ENCODE measurements at places on chromosomes 5 and 9. TPM values are rescaled to one million over a fixed set of nuclear protein-coding genes. Genes with fewer than 3 reads are reported as not detected.

DNA sequence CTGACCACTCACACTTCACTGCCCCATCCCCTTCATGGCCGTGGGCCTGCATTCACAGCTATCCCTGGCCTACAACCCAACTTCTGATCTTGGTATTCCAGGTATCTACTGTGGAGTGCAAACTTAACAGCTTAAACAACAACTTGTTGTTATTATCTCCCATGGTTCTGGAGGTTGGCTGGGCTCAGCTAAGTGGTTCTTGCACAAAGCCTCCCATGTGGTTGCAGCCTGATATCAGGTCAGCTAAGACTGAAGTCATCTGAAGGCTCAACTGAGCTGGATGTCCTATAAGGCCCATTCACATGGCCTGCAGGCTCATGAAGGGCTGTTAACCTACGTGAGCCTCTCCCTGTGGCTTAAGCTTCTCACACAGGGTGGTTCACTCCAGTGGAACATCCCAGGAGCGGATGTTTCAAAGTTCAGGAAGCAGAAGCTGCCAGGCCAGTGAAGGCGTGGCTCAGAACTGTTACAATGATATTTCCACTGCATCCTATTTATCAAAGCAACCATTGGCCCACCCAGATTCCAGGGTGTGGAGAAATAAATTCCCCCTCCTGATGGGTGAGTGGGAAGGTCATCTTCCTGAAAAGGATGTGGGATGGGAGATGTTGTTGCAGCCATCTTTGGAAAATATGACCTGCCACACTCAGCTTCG lies 30.0 kb upstream of the TRIO start:
- no peak for DNase-seq

- no peak for DNase-seq
Observed at GRCh38 chr5:146068206-146068605, 37.2 kb downstream of the PLAC8L1 start.

DNA sequence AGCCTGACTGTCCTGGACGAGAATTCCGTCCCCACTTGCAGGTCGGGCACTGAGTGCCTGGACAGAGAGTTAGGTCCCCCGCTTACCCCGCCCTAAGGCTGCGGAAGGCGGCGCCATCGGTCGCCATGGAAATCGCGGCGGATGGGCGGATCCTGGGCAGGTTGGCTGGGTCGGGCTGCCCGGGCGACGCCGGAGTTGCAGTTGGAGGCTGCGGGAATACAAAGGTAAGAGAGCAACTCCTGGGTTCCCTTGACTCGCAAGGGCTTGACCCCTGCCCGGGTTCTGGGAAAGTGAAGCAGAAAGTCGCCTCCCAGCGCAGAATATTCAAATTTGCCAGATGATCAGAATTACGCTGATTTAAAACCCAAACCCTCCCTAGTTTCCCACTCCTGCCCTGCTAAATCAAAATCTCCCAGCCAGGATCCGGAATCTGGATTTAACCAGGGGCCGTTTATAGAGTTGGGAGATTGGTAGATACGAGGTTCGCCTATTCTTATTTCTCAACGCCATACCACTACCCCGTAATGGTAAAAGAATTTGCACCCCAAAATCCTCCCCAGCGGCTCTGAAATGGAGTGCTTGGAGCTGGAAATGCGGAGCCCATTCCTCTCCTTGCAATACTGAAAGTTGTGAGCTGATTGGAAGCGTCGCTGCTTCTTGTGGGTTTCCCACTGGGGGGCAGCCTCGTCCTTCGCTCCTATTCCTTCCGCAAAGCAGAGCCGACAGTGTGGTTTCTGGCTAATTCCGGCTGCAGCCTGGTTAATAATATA lies 156.4 kb upstream of the RASEF start:
- DNase-seq = no peak

DNA sequence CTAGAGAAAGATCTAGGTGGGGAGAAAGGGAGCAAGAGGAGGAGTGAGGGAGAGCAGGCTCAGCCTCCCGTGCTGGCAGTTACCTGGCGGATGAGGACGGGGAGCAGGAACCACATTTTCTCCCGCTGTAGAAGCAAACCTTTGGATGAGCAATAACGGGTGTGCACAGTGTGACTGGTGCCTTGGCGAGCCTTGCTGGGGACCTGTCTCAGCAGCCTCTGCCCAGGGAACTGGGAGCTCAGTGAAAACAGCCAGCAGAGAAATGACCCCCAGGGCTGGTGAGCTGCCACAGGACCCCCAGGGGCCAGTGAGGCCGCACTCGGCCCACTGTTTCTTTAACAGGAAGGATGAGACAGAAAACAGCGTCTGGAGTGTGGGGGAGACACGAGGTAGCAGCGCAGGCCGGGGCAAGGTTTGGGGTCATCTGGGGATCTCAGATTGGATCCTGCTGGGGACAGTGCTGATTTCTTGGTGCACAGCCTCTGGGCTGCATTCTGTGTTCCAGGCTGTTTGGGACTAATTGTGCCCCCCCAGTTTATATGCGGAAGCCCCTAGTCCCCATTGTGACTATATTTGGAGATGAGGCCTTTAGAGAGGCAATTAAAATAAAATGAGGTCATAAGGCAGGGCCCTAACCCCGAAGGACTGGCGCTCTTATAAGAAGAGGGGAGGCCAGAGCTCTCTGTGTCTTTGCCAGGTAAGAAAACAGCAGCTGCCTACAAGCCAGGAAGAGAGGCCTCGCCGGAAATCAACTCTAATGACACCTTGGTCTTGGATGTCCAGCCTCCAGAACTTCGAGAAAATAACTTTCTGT lies 118.8 kb upstream of the PHYKPL start:
- DNase-seq = no peak

DNA sequence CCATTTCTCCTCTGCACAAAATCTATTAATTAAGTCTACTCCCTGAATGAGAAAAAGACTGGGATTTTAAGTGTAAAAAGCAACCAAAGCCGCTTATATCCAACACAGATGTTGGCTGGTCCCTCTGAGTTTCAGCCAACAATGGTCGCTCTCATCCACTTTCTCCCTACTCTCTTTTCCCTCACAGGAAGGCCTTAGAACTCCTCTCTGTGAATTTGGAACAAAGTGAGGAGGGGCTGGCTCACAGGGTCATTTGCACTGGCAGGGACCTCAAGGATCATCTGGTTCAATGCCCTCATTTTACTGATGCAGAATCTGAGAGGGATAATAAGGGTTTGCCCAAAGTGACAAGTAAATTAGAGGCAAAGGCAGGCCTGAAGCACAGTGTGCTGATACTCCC lies 64.0 kb downstream of the DPYSL3 start:
- no peak for DNase-seq

GRCh38 chr9:14030375-14031059 lies 283.4 kb downstream of the NFIB start:
- no peak for DNase-seq

DNA sequence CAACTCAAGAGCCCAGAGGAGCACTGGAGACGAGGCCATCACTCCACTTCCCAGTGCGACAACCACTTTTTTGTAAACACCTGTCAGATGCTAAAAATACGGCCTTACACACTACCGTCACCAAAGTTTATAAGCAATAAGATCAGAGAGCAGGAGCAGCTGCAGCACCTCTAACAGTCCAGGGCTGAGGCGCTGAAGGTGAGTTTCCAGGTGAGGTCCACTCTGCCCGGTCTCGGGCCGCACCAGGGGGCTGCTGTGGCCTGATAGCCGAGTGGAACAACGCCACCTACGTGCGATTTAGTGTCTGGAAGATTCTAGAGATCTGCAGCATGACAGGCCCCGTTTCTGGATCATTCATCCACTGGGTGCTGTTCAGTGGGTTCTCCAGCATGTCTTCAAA lies 25.8 kb upstream of the CAMSAP1 start:
- no peak for DNase-seq

TNFAIP8 gene
- 214 TPM for total RNA-seq

CARD6 gene
- total RNA-seq = 2.3 TPM

SIGMAR1 gene
- 128 TPM for total RNA-seq

GAPVD1 gene
- total RNA-seq = 53.6 TPM

MSX2 gene
- not detected for total RNA-seq

CD274 gene
- 60.4 TPM for total RNA-seq
